ENCODE measurements at places on chromosomes 6 and 20.
A peak's percentile ranks its signal among the peaks of the same experiment; 100 is the strongest.

DNA sequence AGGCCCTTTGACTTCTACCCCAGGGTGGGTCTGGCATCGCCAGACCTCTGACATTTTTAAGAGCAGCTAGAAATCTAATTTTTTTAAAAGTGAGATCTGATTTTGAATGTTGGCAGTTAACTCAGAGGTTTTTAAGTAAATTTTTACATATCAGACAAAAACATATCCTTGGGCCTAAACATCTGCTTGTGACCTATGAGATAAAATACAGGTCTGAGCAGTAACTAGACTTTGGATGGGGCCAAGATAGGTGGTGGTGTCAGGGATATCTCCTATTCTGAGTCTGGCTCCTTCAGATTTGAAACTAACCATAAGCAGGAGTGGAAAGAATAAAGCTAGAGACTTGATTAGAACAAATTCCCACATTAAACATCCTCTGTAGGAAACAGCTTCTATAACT is 17.6 kb downstream of the RALY start:
- DNase-seq: no peak

- no peak for DNase-seq
Measured at GRCh38 chr6:26202201-26202611, 115.0 kb downstream of the HFE start.

DNA sequence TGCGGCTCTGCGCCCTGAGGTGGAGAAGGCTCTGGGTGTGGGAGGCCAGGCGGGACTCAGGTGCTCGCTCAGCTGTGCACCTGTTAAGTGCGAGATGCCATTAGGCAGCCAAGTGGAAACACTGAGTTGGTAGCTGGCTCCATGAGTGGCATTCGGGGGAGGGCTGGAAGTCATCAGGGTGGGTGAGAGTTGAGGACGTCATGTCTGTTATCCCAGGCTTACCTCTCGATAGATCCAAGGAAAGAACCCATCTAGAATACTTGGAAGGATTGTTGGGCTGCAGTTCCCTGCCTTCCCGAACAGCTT is 41.3 kb downstream of the TAF8 start:
- DNase-seq: no peak

- DNase-seq: no peak
Measured at GRCh38 chr6:168714547-168715260, 273.7 kb downstream of the SMOC2 start.

- no peak for DNase-seq
Measured at GRCh38 chr20:848193-848592, 14.7 kb downstream of the FAM110A start.

GRCh38 chr6:81938014-81938856 is 185.8 kb upstream of the TENT5A start:
- DNase-seq: no peak

DNA sequence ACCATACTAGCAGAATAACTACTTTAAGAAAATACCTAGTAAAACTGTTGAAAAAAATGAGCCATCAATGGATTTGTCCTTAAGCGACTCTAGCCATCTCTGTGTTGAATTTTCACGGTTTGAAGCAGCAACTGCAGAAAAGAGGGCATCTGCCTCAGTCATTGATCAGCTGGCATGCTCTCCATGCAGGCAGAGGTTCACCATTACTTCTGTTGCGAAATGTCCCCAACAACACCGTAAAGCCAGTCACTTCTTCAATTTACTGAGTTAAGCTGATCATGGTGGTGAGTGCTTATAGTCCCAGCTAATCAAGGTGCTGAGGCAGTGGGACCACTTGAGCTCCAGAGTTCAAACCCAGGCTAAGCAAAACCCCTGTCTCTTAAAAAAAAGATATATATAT is 11.1 kb downstream of the TPD52L1 start:
- no peak for DNase-seq

DNA sequence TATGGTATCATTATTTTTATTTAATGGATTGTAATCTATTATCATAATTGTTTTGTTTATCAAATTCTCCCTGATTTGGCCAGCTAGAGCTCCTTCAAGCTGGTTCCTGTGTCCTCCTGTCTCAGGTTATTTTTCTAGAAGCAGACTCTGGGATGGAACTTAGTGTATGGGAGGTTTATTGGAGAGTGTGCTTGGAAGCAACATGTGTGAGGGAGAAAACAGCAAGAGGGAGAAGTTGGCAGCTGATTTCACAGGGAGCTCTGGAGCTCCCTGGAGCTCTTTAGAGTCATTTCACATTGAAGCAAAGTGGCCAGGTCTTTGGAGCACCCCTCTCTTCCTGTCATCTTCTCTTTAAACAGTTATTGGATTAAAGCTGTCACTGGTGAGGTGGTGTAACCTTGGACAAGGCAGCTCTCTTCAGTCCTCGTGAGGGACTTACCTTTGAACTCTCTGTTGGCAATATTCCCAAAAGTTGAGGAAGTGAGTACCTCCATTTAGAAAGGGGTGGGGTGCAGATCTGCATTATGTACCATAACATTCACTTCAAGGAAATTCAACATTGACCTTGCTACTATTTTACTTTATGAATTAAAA is 103.6 kb downstream of the PHF3 start:
- no peak for DNase-seq

DNA sequence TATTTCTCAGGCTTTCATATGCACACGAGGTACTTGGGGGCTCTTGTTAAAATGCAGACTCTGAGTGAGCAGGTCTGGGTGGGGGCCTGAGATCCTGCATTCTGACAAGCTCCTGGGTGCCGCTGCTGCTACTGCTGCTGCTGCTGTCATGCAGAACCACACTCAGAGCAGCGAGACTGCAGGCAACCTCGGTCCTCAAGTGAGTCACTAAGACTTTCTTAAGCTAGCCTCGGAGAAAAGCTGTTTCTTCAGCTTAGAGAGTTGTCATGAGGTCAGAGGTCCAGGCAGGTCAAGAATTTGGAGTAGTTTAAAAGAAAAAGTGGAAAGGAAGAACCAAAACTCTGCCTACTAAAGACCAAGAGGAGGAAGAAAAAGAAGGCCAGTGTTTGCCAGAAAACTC is 92.9 kb downstream of the SPTLC3 start:
- no peak for DNase-seq

GRCh38 chr20:24837781-24838450 is 111.2 kb upstream of the CST7 start:
- no peak for DNase-seq

GRCh38 chr6:25652007-25652515 is at the start of gene SCGN:
Gene SCGN (plus strand): TSS chr6:25652215. CDS start chr6:25652404, 189 bp downstream.
- DNase-seq: peak; percentile 76

DNA sequence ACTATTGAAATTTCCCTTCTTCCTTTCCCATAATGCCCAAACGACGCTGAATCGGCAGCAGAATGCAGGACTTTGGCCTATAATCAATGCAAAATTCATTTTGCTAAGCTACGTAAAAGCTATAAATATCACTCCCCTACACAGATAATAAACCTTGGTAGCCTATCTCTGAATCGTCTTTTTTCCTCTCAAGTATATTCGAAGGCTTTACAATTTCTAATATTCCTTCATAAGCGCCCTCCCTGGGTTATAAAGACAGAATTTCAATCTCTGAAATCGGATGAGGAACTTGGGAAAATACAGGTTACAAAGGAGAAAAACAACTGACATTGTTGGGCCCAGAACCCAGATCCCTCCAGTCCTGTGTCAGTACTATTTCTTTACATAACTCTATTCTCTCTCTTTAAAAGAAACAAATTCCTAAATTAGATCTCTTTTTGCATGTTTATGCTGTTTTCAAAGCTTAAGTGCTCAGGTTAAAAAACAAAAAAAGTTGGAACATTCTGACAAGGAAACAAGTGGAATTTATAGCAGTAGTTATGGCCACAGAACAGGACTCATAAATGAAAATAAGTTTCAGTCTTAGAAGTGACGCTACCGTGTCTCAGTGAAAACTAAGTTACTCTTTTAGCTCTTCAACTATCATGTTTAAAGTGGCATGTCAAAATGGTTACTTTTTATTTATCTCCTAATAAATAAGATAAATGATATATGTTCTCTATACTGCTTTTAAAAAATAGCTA is 84.5 kb downstream of the SESN1 start:
- no peak for DNase-seq

- no peak for DNase-seq
Measured at GRCh38 chr20:5390720-5391119, 74.0 kb upstream of the PROKR2 start.

DNA sequence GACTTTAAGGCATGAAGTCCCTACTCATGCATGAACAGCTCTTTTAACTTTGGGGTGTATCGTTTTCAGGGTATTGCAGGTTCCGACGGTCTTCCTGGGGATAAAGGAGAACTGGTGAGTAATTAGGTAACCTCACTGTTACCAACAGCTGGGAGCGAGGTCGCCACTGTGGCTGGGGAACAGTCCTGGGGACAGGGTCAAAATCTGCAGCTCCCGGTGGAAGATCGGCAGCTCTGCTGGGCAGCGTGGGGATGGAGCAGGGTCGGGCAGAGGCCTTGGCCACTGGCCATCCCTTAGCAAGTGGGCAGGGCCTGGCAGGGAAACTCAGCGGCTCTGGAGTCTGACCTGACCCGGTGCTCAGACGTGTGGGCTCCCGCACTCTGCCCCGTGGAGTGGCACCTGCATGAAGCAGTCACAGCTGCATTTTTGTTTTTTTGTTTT is 16.1 kb downstream of the COL9A3 start:
- no peak for DNase-seq
